ENCODE measurements at places on chromosomes 5 and 9.

DNA sequence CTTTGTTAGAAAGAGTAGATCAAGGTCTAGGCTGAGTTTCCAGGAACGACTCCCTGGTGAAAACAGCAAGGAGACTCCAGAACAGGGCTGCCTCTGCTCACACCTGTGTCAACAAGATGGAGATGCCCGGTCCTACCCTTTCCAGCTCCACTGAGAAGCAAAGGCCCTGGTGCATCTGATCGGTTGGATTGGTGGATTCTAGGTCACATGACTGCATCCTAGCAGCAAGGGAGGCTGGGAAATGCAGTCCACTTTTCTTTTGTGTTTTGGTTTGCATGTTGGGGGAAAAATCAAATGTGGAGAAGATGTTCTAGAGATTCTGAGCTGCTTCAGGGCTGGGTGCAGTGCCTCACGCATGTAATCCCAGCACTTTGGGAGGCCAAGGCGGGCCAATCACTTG is 82.0 kb upstream of the TRIO start:
- no peak for DNase-seq

- no peak for DNase-seq
Measured at GRCh38 chr5:64612344-64612961, 77.8 kb upstream of the SHISAL2B start.

DNA sequence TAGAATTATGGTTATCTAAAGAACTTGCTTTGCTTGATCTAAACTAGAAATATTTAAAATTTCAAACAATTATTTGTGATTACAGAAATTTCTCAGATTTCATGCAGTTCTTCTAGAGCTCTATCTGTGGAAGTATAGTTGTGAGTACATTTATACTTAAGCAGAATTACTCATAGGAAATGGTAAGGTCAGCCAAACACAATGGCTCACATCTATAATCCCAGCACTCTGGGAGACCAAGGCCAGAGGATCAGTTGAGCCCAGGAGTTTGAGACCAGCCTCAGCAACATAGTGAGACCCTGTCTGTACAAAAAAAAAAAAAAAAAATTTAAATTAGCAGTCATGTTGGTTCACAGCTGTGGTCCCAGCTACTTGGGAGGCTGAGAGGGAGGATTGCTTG is 71.0 kb downstream of the INVS start:
- DNase-seq = no peak

DNA sequence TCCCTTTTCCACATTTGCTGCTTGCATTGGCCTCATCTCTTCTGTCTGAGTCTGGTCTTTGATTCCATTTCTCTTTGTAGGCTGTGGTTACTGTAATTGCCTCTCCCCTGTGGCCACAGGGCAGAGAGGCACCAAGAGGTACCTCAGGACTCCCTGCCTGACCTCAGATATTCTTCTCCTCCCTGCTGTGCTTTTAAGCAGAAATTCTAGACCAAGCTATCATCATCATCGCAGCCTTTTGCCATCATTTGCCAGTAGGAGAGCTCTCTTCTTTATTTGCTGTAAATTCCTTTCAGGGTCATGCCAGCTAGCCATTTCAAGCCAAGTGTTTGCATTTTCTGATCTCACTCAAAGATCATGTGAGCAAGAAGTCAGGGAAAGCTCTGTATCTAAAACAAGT is 369.6 kb downstream of the ICE1 start:
- no peak for DNase-seq

GRCh38 chr9:37620396-37620795 is 28.0 kb upstream of the TOMM5 start:
- DNase-seq = no peak

GRCh38 chr5:117999939-118000549 is 988.3 kb downstream of the DTWD2 start:
- no peak for DNase-seq
